NCI-H510A (cell line): ENCODE measurements at places on chromosomes 7 and 10.

GRCh38 chr7:1994931-1995330 is 237.8 kb downstream of the MAD1L1 start:
- peak; percentile 94 for DNase-seq

DNA sequence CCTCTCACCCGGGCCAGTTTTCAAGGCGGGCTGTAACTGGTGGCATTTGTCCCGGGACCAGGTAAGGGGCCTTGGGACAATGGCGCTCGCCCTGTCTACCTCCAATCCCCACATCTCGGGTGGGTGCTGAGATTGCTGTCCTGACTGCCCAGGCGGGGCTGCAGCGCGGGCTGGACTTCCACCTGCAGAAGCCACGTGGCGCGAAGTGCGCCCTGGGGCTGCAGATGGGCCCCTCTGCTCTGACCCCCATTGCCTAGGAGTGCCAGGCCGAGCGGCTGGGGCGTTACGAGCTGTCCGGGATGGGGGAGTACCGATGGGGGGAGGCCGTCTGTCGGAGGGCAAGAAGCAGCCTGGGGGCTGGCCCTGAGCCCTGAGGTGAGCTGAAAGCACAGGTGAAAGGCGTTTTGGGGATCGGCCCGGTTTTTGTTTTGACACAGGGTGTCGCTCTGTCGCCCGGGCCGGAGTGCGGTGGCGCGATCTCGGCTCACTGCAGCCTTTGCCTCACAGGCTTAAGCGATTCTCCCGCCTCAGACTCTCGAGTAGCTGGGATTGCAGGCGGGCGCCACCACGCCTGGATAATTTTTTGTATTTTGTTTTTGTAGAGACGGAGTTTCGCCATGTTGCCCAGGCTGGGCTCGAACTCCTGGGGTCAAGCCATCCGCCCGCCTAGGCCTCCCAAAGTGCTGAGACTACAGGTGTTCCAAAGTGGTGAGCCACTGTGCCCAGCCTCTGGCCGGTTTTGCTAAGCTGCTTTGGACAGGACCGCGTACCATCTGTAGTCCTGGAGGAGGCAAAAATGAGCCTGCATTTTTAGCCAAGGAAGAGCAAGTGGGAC is at the start of gene SFXN2:
SFXN2 (plus strand) TSS at position 16 of the 835 bp plus-strand sequence. CDS start 12,001 bp downstream, outside the sequence.
- no peak for DNase-seq

DNA sequence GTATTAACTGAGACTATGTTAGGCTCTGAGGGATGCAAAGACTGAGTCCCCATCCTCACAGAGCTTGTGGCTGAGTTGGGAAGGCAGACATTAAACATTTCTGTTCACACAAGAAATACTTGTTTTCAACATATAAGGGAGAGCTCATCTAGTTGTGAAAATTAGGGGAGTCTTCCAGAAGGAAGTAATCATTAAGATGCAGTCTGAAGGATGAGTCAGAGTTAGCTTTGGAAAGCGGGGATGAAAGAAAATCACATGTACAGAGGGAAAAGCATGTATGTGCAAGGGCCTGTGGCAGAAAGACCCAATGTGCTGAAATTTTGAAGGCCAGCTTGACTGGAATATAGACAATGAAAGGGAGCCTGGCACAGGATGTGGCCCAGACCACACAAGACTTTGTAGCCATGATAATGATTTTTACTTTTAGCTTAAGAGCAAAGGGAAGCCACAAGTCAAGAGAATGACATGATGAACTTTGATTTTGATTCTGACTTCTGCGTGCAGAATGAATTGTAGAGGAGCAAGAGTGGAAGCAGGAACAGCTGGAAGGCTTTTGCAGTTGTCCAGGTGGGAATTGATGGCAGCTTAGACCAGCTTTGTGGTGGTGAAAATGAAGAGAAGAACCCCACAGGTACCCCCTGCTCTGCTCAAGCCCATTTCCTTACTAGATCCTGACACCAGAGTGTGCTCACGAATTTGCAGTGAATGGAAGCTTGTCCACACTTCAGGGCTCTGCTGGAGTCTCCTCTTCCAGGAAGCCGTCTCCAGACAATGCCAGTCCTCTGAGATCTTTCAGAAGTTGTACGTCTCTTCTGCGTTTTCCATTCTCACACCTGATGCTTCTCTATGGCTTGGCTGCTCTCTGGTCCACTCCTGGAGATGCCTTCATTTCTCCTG is 115.6 kb downstream of the ATXN7L1 start:
- no peak for DNase-seq

- DNase-seq, result no peak
Observed at GRCh38 chr10:97355571-97355975, 21.0 kb upstream of the FRAT2 start.

- DNase-seq, result no peak
Observed at GRCh38 chr7:46291601-46292150, 370.6 kb upstream of the IGFBP3 start.

DNA sequence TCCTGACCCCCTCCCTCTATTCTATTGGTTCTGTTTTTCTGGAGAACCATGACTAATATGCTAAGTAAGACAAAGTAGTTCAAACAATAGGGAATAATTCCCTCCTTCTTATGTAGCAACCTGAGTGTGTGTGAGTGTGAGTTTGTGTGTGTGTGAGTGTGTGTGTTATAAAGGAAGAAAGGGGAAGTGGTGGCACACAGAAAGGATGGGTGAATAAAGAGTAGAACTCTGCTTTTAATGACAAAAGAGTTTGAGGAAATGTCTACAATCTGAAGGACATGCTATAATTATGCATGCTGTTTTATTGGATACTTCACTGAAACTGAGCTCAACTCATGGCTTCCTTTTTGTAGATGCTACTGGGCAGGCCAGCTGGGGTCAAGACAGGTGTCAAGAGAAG is 489.5 kb downstream of the REEP3 start:
- no peak for DNase-seq
